Fibroblast of villous mesenchyme (primary cell): ENCODE measurements at places on chromosomes 12 and 14.
A peak's percentile ranks its signal among the peaks of the same experiment; 100 is the strongest.

DNA sequence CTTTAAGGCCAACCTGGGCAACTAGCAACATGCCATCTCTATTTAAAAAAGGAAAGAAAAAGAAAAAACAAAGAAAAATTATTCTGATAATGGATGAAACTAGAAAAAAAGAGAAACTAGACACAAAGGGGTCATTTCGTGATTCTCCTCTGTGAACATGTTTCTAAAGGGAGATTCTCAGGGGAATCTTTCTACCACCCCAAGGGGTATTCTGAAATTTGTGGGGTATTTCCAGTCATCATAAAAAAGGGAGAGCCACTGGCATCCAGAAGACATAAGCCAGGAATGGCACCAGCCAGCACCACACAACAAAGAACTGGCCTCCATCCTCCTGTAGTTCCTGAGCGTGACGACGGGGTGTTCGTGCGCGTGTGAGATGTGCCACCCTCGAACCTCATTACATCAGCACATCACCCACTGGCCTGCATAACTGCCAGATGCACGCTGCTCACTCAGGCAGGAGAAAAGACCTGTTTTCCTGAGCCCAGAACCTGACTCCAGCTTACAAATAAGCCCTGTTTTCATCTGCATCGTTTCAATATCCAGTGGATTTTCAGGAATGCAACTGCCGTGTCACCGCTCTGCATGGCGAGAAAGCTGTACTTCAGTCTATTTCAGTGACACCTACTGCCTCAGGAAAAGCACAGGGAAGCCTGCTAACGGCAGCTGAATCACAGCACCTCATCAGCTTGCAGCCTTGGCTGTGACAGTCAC is 23.9 kb downstream of the STX2 start:
- DNase-seq, result no peak

GRCh38 chr14:77128414-77128891 is 13.1 kb downstream of the ZDHHC22 start:
- no peak for DNase-seq

GRCh38 chr12:121610239-121611149 is 15.8 kb upstream of the ORAI1 start:
- DNase-seq, result peak; percentile 96

DNA sequence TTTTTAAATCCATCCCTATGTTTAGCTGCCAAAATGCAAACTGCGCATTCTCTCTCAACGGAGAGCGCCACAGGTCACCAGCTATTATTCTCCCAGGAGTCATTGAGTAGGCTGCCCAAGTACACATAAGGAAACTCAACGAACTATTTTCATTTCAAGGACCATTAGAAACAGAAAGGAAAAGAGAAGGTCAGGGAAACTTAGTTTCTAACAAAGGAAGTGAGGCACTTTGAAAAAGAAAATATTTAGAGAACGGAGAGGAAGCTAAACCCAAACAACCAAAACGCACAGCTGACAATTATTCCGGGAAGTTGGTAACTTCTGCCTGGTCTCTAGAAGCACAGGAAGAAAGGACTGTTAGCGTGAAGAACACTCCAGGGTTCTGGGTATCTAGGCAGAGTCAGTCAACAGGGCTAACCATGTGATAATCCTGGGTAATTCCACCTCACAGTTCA is 23.5 kb downstream of the GPHB5 start:
- no peak for DNase-seq

- DNase-seq, result no peak
These were observed 35.7 kb downstream of the PAWR start for GRCh38 chr12:79655036-79655435.
